ENCODE measurements at places on chromosomes 6 and 20. TPM values are rescaled to one million over a fixed set of nuclear protein-coding genes. Genes with fewer than 3 reads are reported as not detected.

DNA sequence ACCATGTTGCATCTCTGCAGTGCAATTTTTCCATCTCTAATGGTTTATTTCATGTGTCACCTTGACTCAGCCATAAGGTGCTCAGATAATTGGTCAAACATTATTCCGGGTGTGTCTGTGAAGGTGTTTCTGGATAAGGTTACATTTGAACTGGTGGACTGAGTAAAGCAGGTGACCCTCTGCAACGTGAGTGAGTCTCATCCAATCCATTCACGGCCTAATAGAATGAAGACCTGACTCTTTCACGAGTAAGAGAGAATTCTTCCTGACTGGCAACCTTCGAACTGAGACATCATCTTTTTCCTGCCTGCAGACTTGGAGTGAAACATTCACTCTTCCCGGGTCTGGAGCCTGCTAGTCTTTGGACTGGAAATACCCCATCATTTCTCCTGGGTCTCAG lies 77.1 kb upstream of the SLC22A23 start:
- DNase-seq: no peak

- DNase-seq: no peak
These were observed 77.8 kb downstream of the ATG5 start for GRCh38 chr6:106247733-106248132.

DNA sequence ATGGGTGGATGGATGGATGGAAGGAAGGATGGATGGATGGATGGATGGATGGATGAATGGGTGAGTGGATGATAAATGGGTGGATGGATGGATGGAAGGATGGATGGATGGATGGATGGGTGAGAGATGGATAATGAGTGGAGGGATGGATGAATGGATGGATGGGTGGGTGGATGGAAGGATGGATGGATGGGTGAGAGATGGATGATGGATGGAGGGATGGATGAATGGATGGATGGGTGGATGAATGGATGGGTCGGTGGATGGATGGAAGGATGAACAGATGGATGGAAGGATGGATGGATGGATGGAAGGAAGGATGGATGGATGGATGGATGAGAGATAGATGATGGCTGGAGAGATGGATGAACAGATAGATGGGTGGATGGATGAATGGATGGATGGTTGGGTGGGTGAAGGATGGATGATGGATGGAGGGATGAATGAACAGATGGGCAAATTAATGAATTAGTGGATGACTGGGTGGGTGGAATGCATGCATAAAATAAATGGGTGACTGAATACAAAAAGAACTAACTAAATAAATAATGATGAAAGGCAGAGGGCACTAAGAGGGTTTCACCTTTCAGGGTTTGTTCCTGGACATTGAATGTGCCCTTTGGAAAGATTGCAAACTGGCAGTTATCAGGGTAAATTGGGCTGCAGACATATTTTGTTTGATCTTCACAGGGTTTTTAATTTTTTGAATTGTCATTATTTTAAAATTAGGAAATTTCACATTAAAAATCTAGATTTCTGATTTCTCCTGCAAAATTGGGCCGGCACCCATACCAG lies 50.9 kb upstream of the PTPN1 start:
- no peak for DNase-seq

DNA sequence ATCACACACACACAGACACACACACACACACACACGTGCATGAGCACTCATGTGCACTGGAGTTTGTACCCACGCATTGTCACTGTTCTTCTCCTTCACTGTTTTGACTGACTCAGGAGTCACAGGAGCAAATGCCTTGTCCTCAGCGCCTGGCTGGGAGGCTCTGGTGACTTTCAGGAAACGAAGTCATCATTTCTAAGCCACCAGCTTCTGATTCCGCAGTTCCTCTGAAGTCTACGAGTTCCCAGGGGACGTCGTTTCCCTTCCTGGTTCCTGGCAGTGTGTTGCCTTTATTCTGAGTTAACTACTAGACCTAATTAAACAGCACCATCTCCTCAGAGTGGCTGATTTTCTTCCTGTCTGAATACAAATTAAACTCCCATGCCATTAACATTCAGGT lies 82.2 kb upstream of the PMEPA1 start:
- DNase-seq: no peak

POU3F2 gene
- not detected for total RNA-seq

SIGLEC1 gene
- not detected for total RNA-seq
